Fibroblast of lung (primary cell): ENCODE measurements at places on chromosomes 3 and 15. TPM values are rescaled to one million over a fixed set of nuclear protein-coding genes. Genes with fewer than 3 reads are reported as not detected.

Gene PCOLCE2
- 6.7 and 26.3 TPM in 2 replicates for total RNA-seq

Gene RFT1
- total RNA-seq: 9.0 and 9.7 TPM in 2 replicates

Gene NTRK3
- total RNA-seq: 0.77 TPM in 1 of 2 replicates, not detected in the other

Gene TPRG1
- total RNA-seq: 0.99 and 1.8 TPM in 2 replicates

Gene INTS14
- 31.5 and 32.6 TPM in 2 replicates for total RNA-seq

Gene ECE2
- not detected in 2 replicates for total RNA-seq

Gene SAMD7
- not detected in 2 replicates for total RNA-seq

Gene ZNF620
- 1.3 and 1.5 TPM in 2 replicates for total RNA-seq

Gene NCK1
- total RNA-seq: 53.2 and 59.5 TPM in 2 replicates

Gene TIGIT
- total RNA-seq: not detected in 2 replicates

Gene IL17RE
- 0.26 and 0.99 TPM in 2 replicates for total RNA-seq

DNA sequence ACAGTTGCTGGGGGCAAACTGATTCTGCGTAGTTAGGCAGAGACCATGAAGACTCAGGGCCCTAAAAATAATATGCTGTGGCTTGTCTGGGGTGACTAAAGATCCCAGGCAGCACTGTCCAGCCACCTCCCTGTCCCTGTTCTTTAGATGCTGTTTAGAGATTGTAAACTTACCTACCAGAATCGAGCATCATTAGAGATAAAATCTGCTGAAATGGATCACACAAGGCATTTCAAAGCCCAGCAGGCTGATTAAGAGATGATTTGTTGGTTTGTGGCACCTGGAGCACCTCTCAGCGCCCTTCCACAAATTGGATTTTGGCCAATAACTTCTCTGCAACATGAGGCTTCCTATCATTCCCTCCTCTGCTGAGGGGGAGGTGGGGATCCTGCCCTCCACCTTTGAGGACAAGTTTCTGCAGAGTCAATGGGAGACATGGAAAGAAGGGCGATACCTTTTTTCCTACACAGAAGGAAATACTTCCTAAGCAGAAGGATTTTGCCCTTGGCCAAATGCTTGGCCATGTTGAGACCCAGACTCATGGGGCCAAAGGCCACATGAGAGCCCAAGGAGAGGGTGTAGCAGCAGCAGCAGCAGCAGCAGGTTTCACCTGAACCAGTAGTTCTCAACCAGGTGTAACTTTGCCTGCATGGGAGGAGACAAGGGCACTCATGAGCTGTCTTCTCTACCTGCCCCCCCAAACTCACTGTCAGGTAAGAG is 37.5 kb downstream of the SEMA5B start:
- no peak overlapping the region for H3K4me3 ChIP-seq
- no peaks in the 10 kb centered on the region for H3K4me1 ChIP-seq
- H3K36me3 ChIP-seq: no peaks in the 10 kb centered on the region
- no peak overlapping the region for H3K27ac ChIP-seq
- peaks cover 37% of the 10 kb centered on the region for H3K27me3 ChIP-seq

- DNase-seq: peak; percentile 98
- peak overlapping the region; percentile 85 for H3K27ac ChIP-seq
- H3K4me1 ChIP-seq: peaks cover 33% of the 10 kb centered on the region
- no peaks in the 10 kb centered on the region for H3K27me3 ChIP-seq
- no peaks in the 10 kb centered on the region for H3K36me3 ChIP-seq
These were observed 413.0 kb downstream of the RBMS3 start for GRCh38 chr3:29693863-29694262.

DNA sequence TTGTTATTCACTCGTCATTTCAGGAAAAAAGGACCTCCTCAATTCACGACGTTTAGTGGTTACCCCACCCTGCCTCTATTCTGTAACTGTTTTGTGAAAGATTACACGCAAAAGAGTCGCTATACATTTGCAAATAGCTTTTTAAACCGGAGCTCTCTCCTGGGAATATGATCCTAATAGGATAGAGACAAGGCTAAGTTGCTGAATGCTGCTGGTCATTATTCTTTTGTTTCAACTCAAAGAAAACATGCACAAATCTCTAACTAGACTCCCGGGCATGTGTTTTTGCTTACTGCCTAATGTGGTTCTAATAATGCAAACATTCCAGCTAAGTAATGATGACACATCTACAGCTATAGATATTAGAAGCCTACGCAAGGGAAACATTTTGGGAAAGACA is 214.6 kb upstream of the MDFIC2 start:
- no peaks in the 10 kb centered on the region for H3K4me1 ChIP-seq
- no peaks in the 10 kb centered on the region for H3K36me3 ChIP-seq
- H3K27ac ChIP-seq: no peak overlapping the region
- no peak overlapping the region for H3K4me3 ChIP-seq

DNA sequence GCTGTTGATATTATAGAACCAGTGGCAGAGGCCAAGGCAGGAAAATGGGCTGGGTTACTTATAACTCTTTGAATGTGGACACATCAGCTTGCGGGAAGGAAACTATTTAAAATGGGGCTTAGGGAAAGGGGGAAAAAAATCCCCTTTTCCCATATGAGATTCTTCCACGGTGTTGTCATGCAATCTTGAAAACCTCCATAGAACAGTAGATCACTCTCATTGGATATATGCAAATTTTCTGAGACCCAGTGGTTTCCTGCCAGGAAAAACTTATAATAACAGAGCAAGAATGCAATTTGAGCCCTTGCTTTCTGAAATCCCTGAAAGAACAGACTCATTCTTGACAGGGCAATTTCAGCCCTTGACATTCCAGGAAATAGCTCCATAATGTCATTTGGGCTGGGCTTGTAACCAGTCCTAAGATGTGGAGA is 31.1 kb downstream of the TMEM212 start:
- peak; percentile 97 for DNase-seq
- H3K4me1 ChIP-seq: peaks cover 23% of the 10 kb centered on the region
- H3K27me3 ChIP-seq: no peaks in the 10 kb centered on the region

GRCh38 chr3:17372362-17373210 is 369.8 kb downstream of the TBC1D5 start:
- H3K36me3 ChIP-seq: no peaks in the 10 kb centered on the region
- no peak overlapping the region for H3K4me3 ChIP-seq
- peak; percentile 29 for DNase-seq
- no peak overlapping the region for H3K27ac ChIP-seq
- no peaks in the 10 kb centered on the region for H3K4me1 ChIP-seq
- no peaks in the 10 kb centered on the region for H3K27me3 ChIP-seq

DNA sequence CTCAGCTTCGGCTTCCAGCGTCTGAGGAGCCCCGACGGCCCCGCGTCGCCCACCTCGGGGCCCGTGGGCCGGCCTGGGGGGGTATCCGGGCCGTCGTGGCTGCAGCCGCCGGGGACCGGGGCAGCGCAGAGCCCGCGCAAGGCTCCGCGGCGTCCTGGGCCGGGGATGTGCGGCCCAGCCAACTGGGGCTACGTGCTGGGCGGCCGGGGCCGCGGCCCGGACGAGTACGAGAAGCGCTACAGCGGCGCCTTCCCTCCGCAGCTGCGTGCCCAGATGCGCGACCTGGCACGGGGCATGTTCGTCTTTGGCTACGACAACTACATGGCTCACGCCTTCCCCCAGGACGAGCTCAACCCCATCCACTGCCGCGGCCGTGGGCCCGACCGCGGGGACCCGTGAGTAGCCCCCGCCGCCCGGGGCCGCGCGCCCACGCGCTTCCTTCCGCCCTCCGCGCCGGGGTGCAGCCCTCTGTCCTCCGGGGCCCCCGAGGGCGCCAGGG is 462 bp downstream of the EDEM1 start:
- H3K27me3 ChIP-seq: no peaks in the 10 kb centered on the region
- DNase-seq: peak; percentile 41
- H3K36me3 ChIP-seq: no peaks in the 10 kb centered on the region

DNA sequence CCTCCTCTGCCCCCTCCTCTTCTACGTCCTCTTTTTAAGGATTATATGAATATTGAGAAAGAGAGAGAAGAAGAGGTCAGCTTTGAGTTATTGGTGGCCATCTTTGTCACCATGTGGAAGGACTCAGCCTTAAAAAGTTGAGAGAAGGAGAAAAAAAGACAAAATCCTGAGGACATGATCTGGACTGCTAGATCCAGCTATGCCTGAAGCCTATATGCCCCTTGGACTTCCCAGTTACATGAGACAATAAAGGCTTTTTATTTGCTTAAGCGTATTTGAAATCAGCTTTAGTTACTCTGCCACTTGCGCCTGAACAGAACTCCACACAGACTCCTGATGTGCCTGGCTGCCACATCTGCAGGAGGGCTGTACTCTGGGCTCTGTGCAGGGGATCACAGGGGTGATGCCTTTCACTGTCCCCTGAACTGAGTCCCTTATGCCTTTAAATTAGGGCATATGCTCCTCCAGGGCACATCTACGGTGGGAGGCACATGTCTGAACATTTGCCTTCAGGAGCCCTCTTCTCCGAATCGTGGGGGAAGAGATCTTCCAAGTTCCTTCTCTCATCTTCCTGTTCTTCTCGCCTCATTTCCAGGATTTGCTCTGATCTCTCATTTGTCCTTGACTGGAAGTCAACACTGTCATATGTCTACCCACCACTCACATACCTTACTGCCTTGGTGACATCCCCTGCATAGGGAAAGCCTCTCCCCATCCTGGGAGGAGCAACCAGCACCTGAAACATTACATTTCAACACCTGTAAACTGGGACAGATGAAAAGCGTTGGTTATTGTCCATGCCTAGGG is 14.0 kb upstream of the PLA2G4E start:
- no peaks in the 10 kb centered on the region for H3K4me1 ChIP-seq
- no peak overlapping the region for H3K27ac ChIP-seq
- H3K4me3 ChIP-seq: no peak overlapping the region
- H3K27me3 ChIP-seq: peaks cover 6% of the 10 kb centered on the region
- no peaks in the 10 kb centered on the region for H3K36me3 ChIP-seq

DNA sequence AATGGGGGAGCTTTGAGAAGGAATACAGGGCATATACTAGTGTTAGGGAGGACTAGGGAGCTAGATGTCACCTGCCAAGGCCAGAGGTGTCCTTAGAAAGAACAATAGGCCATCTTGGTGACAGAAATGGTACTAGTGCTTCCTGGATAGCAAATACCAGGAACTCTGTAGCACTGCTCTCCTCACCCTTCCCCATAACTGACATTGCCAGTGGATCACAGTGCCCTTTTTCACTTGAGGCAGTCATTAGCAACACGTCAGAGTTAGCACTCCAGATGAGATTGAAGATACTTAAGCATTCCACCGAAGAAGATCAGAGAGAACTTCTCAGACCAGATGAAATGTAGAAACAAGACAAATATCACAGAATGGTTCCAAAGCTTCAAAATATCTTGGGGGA is 103.1 kb upstream of the PDZRN3 start:
- H3K27me3 ChIP-seq: no peaks in the 10 kb centered on the region
- no peak overlapping the region for H3K4me3 ChIP-seq
- peak overlapping the region; percentile 57 for H3K27ac ChIP-seq
- H3K36me3 ChIP-seq: no peaks in the 10 kb centered on the region
- H3K4me1 ChIP-seq: peaks cover 11% of the 10 kb centered on the region
- DNase-seq: no peak

- H3K27me3 ChIP-seq: no peaks in the 10 kb centered on the region
- no peak overlapping the region for H3K27ac ChIP-seq
- no peak overlapping the region for H3K4me3 ChIP-seq
- no peaks in the 10 kb centered on the region for H3K36me3 ChIP-seq
- no peak for DNase-seq
These were observed 346.6 kb downstream of the ERC2 start for GRCh38 chr3:56121716-56122115.

GRCh38 chr3:12574661-12575060 is 17.8 kb downstream of the MKRN2 start:
- peak overlapping the region; percentile 18 for H3K27ac ChIP-seq
- H3K36me3 ChIP-seq: peaks cover 29% of the 10 kb centered on the region
- H3K4me3 ChIP-seq: no peak overlapping the region
- H3K27me3 ChIP-seq: no peaks in the 10 kb centered on the region
- DNase-seq: peak; percentile 46

- H3K27ac ChIP-seq: peak overlapping the region; percentile 98
- peak overlapping the region; percentile 99 for H3K4me3 ChIP-seq
- no peaks in the 10 kb centered on the region for H3K27me3 ChIP-seq
- DNase-seq: peak; percentile 78
These were observed 932 bp downstream of the ARL8B start for GRCh38 chr3:5122741-5123706.

DNA sequence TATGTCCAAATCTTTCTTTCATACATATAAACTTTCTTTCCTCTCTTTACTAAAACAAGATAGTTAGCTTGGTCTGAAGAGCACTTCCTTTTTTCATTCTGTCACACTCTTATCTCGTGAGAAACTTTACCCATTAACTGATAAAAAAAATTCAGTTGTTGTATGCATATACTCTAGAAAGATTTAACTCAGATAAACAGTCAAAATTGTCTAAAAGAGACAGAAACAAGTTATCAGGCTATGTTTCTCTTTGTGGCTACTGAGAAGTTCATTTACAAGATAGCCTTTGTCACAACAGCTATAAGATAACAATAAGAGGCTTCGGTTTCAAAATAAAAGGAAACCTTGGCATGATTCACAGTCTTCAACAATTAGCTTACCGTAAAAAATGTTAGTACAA is 235.7 kb upstream of the ATP10A start:
- H3K4me1 ChIP-seq: no peaks in the 10 kb centered on the region
- H3K36me3 ChIP-seq: no peaks in the 10 kb centered on the region
- H3K27me3 ChIP-seq: no peaks in the 10 kb centered on the region
- H3K27ac ChIP-seq: no peak overlapping the region
- no peak overlapping the region for H3K4me3 ChIP-seq

DNA sequence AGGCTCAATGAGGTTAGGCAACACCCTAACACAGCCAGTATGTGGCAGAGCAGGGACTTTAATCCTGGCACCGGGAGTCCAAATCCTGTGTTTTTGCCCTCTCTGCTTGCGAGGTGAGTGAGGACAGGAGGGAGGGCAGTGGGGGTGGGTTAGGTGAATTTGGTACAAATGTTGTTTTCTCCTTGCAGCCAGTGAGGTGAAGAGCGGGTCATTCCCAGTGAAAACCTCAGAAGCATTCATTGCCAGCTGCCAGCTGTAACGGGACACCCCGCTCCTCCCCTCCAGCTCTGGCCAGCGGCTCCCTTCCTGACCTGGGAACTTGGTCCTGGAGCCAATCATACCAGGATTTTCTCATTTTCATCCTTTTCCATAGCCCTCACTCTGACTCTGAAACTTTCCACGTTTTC is 45.7 kb upstream of the RAB6B start:
- H3K36me3 ChIP-seq: no peaks in the 10 kb centered on the region
- H3K27ac ChIP-seq: no peak overlapping the region
- peak; percentile 73 for DNase-seq
- H3K27me3 ChIP-seq: peaks cover 3% of the 10 kb centered on the region
- H3K4me3 ChIP-seq: no peak overlapping the region
- peaks cover 24% of the 10 kb centered on the region for H3K4me1 ChIP-seq

DNA sequence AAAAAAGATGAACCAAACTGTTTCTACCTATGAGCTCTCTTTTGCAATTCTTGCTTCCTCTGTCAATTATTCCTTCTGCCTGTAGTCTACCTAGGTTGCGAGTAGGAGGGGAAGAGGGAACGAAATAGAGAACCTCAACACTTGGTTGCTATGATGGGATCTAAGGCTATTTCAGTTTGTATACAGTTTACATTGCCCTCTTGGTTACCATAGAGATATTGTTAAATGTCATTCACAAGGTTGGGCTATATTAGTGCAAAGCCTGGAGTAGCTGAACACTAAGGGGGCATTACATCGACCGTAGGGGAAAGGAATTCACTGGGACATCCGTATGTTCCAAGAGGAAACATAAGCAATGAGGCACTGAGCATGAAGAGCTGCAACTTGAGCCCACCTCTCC is 276.9 kb downstream of the GBE1 start:
- no peak overlapping the region for H3K4me3 ChIP-seq
- no peak overlapping the region for H3K27ac ChIP-seq
- no peaks in the 10 kb centered on the region for H3K4me1 ChIP-seq
- DNase-seq: peak; percentile 15
- H3K27me3 ChIP-seq: no peaks in the 10 kb centered on the region

- H3K4me1 ChIP-seq: no peaks in the 10 kb centered on the region
- no peak overlapping the region for H3K27ac ChIP-seq
- no peak overlapping the region for H3K4me3 ChIP-seq
- no peak for DNase-seq
- no peaks in the 10 kb centered on the region for H3K27me3 ChIP-seq
These were observed 26.3 kb upstream of the TMEM45A start for GRCh38 chr3:100465892-100466777.
